A673 (cell line): ENCODE measurements at places on chromosomes 7 and 10. TPM values are rescaled to one million over a fixed set of nuclear protein-coding genes. Genes with fewer than 3 reads are reported as not detected.

C7orf33 gene
- not detected in 2 replicates for total RNA-seq

- no peak for DNase-seq
Measured at GRCh38 chr10:77763453-77764430, 126.1 kb upstream of the KCNMA1 start.

PIK3CG gene
- 13.4 and 13.7 TPM in 2 replicates for total RNA-seq

DNA sequence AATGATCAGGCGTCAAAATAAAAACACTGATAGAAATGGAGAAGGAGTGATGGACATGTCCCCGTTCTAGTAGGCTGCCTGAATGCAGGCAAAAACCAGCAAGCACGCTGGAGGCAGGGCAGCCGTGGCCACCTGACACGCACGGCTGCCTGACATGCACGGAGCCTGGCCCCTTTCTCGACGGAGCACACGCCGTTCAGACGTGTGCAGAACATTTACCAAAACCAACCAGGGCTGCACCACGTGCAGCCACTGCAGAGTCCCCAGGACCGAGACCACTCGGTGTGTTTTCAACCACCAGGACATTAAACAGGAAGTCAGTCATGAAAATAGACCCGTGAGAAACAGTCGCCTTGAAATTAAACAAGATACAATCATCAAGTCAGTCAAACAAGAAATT lies 61.9 kb upstream of the NKX6-2 start:
- no peak for DNase-seq

DNA sequence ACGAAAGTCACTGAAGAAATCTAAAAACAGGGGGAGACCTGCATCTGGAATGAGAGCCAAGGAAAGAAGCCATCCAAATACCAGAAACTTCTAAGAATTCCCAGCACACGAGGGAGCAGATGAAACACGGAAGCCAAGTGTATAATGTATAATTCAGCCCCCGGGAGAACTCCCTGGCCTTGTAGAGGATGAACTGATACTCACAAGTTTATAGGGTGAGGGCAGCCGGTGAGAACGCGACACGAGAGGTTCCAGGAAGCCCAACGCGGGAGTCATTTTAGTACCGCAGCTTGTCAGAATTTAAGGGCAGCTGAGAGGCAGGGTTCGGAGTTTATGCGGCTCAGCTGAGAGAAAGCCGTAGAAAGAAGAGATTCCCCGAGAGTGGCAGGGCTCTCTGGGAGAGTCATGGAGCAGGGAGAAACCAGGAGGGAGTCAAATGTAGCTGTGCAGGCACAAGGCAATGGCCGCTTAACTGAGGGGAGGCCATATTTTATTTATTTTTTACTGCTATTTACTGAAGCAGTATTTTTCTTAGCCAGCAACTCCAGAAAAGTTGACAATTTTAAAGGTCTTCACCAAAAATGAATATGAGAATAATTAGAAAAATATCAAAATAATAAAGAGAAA lies 164.0 kb downstream of the NPSR1 start:
- DNase-seq: no peak

CPN1 gene
- not detected in 2 replicates for total RNA-seq

GRCh38 chr10:44978570-44979280 lies at the start of gene DEPP1:
TSS of gene DEPP1 (minus strand) at chr10:44978809. CDS start at chr10:44978030, 779 bp downstream.
- peak; percentile 91 for DNase-seq

HOXA11 gene
- total RNA-seq: not detected in 2 replicates

DNA sequence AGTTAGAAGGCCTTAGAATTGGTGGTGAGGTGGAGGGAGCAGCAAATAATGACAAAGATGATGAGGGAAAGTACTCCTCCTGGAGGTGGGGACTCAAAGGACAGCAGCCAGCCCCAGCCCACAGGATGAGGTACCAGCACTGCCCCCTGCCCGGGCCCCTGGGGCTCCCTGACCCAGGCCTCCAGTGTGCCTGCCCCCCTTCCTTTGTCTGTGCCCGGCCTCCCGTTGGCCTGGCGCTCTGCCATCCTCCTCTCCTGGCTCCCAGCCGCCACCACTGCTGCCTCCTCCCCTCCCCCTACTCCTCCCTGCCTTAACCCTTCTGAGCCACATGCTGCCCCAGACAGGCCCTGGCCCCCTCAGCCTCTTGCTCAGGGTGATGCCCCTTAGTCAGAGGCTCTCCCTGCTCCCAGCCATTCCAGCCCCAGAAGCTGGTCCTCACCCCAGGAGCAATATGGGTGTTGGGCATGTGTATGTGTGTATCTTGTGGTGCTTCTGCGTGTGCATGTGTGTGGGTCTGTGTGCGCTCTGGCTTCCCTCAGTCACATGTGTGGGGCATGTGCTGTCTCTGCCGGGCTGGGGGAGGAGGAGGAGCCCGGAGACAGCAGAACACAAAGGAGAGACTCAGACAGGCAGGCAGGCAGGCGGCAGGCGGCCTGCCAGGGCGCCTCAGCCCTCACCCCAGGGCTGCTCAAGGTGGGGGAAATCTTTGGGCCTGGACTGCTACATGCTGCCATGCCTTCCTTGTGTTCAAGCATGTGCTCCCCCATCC lies 2.6 kb downstream of the LDB1 start:
- peak; percentile 80 for DNase-seq

ATOH7 gene
- not detected in 2 replicates for total RNA-seq

FZD1 gene
- 47.6 and 49.9 TPM in 2 replicates for total RNA-seq
